ENCODE measurements at places on chromosomes 3 and 15.

- no peak for DNase-seq
Observed at GRCh38 chr3:141275511-141275910, 43.9 kb downstream of the PXYLP1 start.

DNA sequence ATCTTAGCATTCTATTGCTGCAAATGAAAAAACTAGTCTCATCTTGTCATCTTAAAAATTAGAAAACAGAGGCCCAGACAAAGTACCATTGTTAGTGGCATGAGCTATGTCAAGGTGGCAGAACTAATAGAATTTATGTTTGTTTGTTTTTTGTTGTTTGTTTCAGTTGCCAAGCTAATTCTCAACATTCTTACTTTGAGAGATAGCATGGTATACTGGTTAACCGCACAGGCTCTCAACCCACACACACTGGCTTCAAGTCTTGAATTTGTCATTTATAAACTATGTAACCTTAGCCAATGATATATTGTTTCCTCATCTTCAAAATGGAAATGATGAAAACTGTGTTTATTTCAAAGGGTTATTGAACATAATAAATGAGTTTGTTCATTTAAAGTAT, 367.6 kb upstream of the PLSCR5 start:
- DNase-seq = no peak

DNA sequence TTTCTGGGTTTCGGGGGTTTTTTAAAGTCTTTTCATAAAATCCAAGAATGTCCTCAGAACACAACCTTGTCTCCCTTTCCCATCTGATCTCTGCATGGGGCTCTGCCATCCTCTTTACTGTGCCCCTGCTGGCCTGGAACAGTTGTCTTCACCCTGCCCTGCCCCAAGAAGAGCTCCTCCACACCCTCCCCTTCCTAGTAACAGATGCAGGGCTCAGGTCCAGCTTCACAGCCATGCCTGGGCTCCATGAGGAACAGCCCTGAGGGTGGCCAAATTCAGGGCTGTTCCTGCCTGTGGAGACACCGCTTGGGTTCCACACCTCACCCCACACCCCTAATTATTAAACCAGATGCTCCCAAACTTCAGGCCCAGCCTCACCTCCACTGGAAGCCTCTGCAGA, 12.9 kb upstream of the ULK3 start:
- DNase-seq = no peak

GRCh38 chr15:42384597-42384996, 25.3 kb downstream of the CAPN3 start:
- no peak for DNase-seq

- no peak for DNase-seq
Observed at GRCh38 chr15:75227663-75228280, 26.1 kb downstream of the C15orf39 start.

DNA sequence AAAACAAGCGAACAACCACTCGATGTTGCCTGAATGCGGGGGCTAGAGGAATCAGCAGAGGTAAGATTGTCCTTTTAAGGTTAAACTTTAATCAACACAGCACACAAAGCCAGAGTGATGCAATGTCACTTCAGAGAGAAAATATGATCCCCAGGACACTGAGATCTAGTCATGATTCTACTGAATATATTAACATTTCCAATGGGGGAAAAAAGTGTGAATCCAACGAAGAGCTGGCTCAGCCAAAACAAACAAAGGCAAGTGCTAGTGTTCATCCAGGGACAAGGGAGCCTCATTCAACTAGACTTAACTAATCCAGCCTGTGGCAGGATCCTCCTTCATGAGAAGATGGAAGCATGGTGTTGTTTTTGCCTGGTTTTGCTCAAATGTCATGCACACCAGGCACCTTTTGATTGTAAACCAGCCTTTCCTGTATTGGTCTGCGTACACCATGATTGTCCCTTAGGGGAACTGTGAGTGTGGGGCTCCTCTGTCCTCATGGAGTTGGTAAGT, 35.8 kb downstream of the SCG5 start:
- DNase-seq = no peak

- DNase-seq = no peak
Observed at GRCh38 chr3:43215663-43216275, 70.6 kb upstream of the SNRK start.

DNA sequence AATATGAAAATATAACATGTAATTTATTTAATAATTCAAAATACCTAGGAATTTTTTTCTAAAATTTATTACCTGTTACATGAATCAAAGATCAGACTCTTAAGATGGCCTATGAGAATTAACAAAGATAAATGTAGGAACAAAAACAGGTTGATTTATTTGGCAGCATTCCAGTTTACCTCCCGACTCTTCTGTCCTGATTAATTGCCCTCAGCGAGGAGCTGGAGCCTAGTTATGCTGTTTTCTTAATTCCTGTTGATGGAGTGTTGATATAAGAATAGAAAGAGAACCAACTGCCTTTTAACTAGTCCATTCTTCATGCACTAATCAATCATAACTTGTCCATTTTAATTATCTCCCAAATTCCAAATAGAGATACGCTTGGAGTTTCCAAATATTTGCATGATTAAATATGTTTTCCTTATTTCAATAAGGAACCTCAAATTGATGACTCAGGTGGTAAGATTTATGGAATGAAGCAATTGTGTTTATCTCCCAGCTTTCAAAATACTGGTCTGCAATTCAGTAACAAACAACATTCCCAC, 10.6 kb upstream of the CPB1 start:
- no peak for DNase-seq

DNA sequence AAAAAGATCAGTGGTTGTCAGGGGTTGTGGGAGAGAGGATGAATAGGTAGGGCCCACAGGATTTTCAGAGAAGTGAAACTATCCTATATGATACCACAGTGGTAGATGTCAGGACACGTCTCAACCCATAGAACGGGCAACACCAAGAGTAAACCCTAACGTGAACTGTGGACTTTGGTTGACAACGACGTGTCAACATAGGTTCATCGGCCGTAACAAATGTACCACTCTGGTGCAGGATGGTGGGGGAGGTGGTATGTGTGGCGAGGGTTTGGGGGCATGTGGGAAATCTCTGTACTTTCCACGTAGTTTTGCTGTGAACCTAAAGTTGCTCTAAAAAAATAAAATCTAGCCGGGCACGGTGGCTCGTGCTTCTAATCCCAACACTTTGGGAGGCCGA, 13.0 kb upstream of the PIGZ start:
- DNase-seq = no peak

DNA sequence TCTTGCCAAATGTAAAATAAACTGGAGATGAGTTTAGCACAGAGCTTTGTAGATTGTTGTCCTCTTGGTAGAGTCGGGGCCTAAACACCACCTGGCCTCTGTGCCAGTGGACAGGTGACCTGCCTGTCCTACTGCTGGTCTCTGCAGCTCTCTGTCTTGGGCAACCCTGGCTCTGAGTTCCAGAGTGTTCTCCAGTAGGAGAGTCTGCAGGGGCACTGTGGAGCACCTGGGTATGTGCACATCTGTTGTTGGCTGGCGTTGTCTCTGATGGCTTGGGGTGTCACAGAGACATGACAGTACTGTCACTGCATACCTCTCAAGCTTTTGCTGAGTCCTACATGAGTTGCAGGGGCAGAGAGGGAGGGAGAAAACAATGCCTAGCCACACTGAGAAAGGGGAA, 112.6 kb downstream of the IGF1R start:
- DNase-seq = no peak

DNA sequence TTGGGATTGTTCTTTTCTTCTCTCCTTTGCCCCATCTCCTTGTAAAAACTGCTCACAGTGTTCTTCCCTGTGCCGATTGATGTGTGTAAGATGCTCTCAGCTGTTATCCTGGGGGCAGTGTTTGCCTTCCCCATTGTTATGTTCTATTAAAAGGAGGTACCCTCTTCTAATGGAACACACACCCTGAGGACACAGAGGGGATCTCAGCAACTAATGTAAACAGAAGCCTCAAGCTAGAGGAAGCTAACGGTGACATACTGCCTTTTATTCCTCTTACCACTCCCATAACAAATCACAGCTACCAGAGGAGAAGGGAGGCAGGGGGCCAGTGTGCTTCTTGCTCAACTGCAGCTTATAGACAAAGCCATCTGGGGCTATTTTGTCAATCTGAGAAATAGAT, 2.2 kb downstream of the TAGLN3 start:
- DNase-seq = no peak

GRCh38 chr15:76313731-76314130, 2.5 kb upstream of the ETFA start:
- no peak for DNase-seq

- no peak for DNase-seq
Observed at GRCh38 chr3:170564664-170565063, 21.2 kb downstream of the SLC7A14 start.

DNA sequence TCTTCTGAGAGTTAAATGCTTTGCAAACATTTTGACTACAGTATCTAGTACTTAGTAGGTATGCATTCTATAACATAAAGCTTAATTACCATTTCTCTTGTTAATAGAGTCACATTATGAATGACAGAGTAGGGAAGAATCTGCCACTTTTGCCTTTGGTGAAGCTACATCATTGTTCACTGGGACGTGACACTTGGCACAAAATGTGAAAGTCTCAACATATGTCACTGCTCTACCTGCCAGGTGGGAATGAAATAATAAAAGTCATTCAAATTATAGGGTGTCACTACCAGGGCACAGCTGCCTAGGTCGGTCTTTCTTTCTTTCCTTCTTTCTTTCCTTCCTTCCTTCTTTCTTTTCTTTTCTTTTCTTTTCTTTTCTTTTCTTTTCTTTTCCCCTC, 17.6 kb downstream of the GPR87 start:
- DNase-seq = no peak
